Retina (tissue), 1 donor: ENCODE measurements at places on chromosomes 1 and 21.

- DNase-seq: peak; percentile 92
These were observed at the start of gene KCNJ6 for GRCh38 chr21:37916310-37917051. Gene KCNJ6, minus strand, starts transcription at chr21:37916457. Its CDS starts 75,775 bp downstream, at chr21:37840682.

GRCh38 chr1:17559615-17560419 is 20.3 kb downstream of the ARHGEF10L start:
- DNase-seq: no peak

DNA sequence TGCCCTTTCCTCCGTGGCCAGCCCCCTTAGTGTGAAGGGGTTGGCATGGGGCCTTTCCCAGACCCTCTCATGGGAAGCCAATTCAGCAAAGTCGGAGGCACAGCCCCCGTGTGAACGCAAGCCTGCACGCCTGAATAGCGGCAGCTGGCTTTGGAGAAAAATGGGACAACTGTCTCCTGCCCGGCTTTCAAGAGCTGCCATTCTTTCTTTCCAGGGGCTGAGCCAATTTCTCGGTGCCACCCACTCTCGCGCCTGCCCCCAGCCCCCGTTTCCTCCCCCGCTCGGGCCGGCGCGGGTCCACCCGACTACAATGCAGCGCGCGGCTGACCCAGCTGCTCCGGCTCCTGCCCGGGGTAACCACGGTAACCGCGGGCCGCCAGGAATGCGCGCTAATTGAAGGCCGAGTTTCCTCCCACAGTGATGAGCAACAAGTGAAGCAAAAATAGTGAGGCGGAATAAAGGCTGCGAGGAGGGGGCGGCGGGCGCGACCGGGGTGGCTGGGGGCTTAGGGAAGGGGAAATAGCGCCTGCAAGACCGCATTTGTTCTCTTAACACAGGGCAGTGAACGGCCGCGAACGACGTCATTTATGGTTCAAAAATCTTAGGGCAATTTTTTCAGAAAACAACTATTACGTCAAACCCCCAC is 27.8 kb downstream of the ILDR2 start:
- DNase-seq: peak; percentile 94

DNA sequence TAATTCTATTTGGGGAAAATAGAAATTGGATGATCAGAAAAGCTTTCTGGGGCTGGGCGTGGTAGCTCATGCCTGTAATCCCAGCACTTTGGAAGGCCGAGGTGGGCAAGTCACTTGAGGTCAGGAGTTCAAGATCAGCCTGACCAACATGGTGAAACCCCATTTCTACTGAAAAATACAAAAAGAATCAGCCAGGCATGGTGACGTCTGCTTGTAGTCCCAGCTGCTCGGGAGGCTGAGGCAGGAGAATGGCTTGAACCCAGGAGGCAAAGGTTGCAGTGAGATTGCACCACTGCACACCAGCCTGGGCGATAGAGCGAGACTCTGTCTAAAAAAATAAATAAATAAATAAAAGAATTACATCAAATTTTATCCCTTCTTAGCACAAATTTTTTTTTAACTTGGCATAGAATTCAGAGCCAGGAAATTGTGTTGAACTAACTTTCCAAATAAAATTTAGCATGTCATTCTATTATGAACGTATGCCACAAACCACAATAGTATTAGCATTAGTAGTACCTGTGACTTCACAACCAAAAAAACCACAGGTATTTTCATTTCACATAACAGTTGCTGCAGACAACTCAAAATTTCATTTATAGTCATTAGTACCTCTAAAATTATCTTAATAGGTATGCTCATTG is 4.5 kb upstream of the ANKRD13C start:
- no peak for DNase-seq

DNA sequence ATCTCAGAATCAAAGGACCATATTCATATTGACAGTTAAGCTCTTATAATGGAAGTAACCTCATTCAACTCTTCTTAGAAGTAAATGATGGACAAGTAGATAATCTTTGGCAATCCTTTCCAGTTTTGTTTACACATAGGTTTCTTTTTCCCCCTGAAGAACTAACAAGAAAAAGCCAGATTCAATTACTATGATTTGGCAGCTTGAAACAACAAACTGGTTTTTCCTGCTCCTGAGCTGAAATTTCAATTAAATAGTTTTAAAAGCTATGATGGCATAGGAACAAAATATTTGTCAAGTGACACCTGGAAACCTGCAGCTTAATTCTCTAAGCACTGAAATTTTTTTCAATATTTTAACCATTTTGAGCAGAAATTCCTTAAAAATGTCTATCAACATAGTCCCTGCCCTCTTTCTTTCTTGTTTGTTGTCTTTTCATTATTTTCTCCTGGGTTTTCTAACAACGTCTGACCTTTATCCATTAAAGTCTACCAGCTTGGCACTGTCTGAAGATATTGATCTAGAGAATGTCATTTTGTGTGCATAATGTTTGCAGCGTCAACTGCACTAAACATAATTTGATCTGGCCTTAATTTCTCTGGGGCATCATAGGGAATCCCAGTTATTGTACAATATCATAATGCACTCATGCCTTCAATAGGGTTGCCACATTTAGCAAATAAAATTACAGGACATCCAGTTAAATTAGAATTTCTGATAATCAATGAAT is 4.0 kb upstream of the SLC35A3 start:
- no peak for DNase-seq

GRCh38 chr21:28822486-28823335 is 170.0 kb downstream of the LTN1 start:
- DNase-seq: no peak

DNA sequence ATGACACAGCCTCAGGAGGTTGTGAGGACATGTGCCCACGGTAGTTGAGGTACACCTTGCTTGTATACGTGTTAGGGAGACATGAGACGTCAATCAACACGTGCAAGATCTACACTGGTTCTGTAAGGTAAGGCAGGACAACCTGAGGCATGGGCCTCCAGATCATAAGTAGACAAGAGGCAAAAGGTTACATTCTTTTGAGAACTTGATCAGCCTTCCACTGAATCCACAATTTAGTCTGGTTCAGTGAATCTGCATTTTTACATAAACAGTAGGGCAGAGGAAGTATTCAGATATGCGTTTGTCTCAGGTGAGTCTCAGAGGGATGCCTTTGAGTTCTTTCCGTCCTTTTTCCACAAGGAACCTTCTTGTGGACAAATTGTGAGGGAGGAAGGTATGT is 348.9 kb downstream of the ASTN1 start:
- no peak for DNase-seq
